Cortex of kidney (tissue), 1 donor: ENCODE measurements at places on chromosomes 11 and 22.

DNA sequence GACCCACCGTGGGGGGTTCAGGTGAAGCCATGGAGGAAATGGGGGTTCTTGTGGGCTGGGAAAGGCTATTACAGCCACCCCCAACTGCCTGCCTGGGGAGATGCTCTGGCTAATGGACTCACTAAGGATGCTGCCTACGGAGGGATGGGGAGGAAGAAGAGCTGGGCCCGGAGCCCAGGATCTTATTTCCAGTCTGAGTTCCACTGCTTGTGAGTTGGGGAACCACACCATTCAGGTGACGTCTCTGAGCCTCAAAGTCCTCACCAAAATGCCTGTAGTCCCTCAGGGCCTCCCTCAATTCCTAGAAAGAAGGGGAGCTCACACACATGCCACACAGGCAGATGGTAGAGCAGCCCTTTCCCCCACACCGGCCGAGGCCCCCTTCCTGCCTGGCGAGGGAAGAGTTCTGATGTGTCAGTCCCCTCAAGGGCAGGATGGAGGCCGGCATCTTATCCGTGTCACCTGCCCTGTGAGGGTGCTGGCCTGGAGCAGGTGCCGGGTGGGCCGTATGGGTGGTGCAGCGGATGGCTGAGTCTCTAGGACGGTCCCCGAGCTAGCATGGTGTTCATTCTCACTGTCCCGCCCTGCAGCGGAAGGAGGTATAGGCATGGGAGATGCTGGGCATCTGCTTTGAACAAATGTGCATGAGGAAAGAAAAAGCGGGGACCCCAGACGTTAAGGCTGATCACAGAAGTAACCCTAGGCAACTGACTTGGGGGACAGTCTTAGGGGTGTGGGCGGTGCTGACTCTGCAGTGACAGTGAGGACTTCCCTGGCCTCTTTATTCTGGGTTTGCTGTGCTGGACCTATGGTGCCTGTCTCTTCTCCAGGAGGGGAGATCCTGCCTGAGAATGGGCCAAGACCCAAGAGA is 15.7 kb downstream of the MRGPRF start:
- DNase-seq: no peak

DNA sequence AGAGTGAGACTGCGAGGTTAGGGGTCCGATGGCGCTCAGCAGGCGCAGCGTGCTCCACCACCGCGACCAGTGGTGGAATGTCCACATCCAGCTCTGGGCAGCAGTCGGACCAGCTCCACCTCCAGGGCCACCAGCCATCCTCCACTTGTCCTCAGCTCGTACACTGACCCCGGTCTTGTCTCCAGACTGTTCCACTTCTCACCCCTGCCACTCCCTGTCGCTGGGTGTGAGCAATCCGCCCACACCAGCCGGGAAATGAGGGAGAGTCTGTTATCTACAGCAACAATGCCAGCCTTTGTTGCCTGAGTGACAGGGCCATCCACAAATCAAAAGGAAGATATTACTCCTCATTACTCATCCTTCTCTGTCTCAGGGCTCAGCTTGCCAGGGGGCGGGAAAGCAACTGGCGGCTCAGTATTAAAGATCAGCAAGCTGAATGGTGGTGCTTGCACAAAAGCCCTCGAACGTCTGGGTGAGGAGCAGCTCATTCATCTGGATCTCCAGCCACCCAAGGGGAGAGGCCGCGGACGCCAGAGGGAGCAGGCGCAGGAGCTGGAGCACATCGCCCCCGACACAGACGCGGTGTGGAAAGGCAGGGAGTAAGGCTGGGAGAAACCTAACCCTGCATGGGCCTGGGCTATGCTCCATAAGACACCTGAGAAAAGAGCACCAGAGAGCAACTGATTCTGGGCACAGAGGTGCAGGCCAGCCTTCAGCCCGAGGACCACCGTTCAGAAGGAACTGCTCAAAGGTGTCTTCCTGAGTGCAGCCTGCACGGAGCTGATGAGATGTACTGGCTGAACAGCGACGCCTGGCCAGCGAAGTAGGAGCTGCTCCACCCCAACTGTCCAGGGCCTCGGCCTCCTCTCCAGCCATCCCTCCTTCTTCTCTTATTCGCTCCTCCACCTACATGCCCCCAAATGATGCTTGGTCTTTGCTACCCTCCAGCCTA is 21.9 kb downstream of the IGSF9B start:
- no peak for DNase-seq

DNA sequence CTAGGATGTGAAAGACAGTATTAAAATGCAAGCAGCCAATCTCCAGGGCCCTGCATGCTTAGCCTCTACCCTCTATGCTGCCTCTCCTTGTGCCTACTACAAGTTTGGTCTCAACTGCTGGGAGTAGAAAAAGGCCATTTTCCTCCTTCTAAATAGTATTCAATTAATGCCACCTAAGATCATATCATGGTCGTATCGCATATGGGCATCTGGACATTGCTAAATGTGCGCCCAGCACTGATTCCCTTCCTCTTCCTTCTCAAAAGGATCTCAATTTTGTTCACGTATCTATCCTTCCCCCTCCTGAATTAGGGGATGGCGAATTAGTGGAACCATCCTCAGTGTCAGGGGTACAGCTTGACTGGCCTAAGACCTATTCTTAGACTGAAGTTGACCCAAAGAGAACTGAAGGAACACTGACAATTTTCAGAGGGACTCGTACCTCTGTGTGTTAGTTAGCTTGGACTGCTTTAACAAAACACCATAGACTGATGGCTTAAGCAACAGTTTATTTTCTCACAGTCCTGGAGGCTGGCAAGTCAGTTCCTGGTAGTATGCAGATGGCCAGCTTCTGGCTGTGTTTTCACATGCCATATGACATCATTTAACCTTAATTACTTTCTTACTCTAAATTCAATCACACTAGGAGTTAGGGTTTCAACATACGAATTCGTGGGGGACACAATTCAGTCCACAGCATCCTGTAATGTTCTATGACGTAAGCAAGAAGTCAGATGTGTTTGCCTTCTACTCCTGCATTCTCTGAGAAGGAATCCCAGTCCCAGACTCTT is 8.5 kb upstream of the NUP50 start:
- DNase-seq: no peak

DNA sequence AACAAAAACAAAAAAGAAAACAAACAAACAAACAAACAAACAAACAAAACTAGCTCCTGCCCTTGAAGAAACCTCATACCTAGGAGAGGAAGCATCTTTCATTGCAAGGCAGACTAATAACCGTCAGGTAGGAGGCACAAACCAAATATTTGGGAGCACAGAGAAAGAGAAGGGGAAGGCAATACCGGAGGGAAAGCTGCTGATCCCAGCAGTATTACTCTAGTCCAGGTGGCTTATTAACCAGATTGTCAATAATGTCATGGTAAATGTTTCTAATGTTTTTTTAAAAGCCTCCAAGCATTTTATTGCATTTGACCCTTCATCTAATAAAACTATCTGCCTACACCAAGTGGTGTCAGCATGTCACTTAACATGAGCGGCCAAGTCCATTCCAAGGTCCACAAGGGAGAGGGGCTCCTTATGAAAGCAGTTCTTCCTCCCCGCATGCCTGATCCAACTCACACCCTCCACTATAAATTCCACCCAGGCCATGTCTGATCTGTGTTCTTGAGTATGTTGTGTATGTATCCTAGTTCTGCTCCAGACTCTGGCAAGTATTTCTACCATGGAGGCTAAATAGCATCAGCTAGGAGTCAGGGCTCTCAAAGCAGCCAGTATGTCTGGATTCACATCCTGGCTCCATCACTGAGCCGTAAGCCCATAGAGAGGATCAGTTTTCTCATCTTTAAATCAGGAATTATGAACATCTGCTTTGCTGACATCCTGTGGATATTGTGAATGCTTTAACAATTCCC is 208.1 kb upstream of the TENM4 start:
- DNase-seq: no peak

DNA sequence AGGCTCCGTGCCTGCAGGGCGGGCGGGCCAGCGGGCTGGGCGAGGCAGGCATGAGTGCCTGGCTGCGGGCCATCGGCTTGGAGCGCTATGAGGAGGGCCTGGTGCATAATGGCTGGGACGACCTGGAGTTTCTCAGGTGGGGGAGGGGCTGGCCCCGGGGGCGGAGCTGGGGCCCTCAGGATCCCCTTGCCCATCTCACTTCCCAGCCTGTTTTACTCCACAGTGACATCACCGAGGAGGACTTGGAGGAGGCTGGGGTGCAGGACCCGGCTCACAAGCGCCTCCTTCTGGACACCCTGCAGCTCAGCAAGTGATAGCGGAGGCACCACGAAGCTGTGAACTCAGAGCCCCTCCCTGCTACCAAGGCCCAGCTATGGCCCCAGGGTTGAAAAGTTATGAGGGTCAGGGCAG is 5.9 kb downstream of the PHOX2A start:
- no peak for DNase-seq
